Stromal cell of bone marrow (primary cell): ENCODE measurements at places on chromosomes 1 and 21.

DNA sequence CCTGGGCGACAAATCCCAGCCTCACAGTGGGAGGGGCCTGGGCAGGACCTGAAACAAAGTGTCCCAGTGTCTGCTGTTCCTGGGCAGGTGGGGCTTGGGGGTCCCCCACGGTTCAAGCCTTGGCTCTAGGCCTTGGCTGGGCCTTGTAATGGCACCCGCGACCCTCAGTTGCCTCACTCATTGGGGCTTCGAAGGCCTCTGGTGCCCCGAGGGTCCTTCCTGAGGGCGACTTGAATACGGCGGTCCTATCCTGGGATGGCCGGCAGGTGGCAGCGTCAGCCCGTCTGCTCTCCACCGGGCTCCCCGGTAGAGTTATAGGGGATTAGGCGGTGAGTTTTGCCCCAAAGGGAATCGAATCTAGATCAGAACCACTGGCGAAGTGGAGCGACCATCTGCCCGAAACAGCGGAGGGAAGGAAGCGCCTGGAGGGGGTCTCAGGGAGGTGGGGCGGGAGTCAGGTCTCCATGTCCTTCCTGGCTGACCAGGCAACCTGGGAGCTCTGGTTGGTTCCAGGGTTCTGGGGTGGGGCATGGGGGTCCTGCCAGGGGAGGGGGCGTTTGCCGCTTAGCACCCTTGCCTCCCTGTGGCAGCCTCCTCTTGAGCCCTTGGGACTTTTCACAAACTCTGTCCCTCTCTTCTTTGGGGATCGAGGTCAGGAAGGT lies 2.1 kb upstream of the PEX10 start:
- DNase-seq: peak; percentile 25

DNA sequence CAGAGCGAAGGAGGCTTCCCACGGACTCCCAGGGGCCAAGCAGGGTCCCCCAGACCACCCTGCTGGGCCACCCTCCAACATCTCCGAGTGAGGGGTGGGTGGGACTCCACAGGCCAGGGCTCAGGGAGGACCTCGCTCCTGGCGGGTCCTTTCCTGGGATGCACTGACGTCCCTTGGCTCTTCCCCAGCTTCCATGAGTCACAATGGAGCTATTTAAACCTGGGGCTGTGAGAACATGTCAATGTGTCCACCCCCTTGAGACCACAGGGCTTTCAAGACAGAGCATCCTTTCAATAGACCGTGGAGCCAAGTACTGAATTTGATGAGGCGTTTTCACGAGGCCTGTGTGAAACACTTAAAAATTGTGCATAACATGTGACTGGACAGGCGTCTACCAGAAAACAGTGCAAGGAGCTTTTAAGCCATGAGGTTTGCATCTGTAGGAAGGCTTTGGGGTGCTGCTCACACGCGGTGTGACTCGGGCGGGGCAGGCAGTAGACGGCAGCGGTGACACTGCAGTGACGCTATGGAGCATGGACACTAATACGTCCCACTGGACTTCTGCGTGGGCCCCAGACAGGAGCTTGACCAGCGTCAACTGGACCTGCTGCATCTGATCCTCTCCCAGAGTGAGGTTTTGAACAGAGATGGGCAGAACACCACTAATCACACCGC lies 24.1 kb upstream of the NPHP4 start:
- no peak for DNase-seq

DNA sequence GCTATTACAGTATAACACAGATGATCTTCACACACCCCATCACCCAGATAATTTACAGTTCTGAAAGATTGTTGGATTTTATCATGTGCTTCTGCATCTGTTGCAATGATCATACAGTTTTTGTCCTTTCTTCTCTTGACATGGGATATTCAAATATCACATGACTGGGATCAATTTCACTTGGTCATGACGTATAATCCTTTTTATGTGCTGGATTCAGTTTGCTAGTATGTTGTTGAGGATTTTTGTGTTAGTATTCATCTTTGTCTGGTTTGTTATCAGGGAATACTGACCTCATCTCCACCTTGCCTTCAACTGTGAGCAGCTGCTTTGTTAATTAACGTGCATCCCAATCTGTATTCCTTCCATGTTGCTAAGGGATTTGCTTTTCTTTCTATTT lies 44.7 kb upstream of the DISC1 start:
- DNase-seq: no peak

DNA sequence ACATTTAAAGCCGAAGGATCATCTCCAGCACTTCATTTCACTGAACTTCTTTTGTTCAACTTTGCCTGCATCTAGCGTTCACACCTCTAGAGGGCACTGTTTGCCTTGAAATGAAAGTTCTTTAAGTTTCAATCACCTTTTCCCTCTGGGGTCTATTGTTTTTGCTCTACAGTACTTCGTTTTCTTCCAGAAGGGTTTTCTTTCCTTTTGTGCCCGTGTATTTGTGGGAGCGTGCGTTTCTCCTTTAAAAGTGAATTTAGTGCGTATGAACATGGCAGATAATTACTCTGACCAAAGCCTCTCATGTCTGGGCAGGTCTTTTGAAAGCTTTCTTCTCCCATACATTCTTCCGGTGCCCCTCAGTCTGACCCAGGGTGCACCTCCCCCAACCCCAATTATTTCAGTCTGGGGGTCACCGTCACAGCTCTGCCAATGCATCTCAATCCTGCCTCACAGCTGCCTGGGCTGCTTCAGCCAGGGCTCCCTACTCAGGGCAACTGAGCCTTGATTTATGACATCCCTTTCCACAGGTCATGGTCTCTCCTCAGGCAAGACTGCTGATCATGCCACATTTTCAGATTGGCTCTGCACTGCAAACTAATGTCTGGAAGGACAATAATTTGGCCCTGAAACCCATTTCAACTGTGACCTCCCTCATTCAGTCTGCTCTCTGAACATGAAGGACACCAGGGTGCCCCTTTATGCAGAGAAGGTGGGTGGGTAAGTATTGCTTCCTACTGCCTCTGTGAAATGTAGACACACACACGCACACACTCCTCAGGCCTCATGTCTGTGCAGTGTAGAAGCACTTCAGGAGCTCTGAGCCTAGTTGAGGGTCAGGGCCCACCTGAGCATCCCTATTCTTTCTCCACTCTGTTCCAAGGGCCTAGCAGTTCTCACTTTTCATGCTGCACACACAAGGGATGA lies 88.6 kb downstream of the NUF2 start:
- peak; percentile 24 for DNase-seq

DNA sequence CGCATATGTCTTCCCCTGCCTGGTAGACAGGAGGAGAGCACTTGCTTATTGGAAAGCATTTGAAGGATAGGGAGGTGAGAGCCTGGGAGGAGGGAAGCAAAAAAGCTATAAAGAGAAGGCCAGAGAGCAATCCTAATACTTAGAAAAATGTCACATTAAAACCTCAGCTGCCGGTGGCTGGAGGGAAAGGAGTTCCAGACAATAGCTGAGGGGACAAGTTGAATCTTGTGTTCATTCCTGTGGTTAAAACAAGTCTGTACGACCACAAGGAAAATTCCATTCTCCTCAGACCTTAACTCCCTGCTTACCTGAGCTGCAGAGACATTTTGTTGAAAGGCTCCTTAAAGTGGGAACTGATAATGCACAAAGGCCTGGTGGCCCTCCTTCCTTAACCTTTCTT lies 218.8 kb upstream of the CAMK1G start:
- no peak for DNase-seq

GRCh38 chr1:244006961-244007360 lies 44.1 kb upstream of the ZBTB18 start:
- no peak for DNase-seq

- no peak for DNase-seq
Observed at GRCh38 chr21:35338281-35338680, 289.2 kb upstream of the RUNX1 start.

DNA sequence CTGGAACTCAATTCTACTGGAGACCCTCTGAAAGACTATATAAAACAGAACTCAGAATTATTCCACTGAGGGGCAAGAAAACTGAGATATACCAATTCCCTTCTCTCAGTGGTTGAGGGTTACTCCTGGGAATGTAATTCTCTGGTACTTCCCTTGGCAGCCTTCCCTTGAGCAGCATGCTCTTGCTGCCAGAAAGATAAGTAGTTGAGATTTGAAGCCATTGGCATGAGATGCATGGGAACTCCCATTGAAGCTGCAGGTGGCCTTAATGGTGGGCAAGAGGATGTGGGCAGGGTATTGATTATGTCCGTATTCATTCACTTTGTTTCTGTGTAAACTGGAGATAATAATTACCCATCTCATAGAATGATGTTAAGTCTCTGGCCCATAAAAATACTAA lies 28.6 kb upstream of the C1orf185 start:
- DNase-seq: no peak

GRCh38 chr1:64686828-64687724 lies 57.8 kb upstream of the RAVER2 start:
- DNase-seq: peak; percentile 26

- DNase-seq: peak; percentile 93
Observed at GRCh38 chr1:94258873-94259331, 21.5 kb upstream of the ARHGAP29 start.

GRCh38 chr1:109204484-109204883 lies 9.2 kb upstream of the SARS1 start:
- no peak for DNase-seq

DNA sequence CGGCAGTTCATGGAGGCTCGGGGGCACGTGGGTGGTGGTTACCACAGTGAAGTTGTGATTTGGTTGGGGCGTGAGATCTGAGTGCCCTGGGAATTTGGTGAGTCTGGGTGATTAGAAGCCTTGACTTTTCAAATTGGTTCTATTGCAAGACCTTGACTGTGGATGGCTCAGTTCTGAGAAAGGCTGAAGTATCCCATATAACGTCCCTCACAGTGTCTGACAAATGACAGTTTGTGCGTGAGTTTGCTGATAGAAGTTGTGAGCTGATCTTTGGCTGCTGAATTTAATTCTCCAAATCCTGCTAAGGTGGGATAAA lies 549 bp downstream of the MSH4 start:
- no peak for DNase-seq

DNA sequence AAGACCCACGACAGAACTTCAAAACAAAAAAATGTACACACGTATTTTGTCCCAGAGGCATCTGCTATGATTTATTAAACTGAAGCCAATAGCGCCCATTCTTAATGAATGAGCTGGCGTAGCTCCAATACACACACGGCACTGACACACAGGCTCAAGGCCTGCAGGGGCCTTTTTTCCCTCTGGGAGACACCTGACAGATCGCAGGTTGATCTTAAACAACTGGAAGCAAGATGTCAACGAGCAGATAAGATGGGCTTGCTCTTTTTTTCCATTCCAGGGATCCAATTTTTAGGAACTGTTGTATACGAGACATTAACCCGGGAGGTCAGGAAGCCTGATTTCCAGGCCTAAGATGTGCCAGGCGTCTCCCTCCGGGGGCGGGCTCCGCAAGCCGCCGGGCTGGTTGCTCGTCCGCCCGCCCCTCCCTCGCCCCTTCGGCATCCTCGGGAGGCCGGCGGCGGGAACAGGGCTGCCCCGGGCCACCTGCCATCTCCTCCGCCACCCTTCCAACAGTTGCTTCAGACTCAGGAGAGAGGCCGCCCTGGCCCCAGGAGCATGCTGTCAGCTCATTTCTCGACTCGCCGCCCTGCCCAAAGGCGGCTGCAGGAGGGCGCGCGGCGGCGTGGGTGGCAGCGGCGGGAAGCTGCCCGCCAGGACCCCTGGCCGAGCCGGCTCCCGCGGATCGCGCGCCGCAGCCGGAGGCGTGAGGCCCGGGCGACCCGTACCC lies 735 bp downstream of the TTC13 start:
- no peak for DNase-seq

GRCh38 chr1:84972377-84972987 lies 24.4 kb downstream of the MCOLN2 start:
- DNase-seq: peak; percentile 33

- DNase-seq: no peak
Observed at GRCh38 chr21:45461369-45461750, 56.4 kb downstream of the COL18A1 start.

GRCh38 chr1:155977690-155978324 lies 540 bp downstream of the ARHGEF2 start:
- no peak for DNase-seq

- DNase-seq: peak; percentile 87
Observed at GRCh38 chr1:2322065-2322571, 69.2 kb downstream of the MORN1 start.

DNA sequence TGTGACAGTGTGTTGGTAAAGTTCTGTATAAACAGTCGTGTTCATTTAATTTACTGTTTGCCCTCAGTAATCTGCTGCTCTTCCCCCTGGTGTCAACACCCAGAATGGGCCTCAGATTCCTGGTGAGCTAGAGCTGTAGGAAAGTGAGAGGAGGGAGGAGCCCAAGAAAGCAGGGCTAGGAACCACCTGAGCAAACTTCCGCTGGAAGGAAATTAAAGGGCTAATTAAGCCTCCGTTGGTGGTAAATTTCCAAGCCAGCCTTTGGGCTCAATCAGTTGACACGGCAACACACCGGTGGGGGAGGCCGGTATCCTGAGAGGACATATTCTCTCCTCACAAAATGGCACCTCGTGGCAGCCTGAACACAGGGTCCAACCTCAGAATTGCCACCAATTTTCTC lies 32.9 kb downstream of the RAB3B start:
- DNase-seq: no peak

DNA sequence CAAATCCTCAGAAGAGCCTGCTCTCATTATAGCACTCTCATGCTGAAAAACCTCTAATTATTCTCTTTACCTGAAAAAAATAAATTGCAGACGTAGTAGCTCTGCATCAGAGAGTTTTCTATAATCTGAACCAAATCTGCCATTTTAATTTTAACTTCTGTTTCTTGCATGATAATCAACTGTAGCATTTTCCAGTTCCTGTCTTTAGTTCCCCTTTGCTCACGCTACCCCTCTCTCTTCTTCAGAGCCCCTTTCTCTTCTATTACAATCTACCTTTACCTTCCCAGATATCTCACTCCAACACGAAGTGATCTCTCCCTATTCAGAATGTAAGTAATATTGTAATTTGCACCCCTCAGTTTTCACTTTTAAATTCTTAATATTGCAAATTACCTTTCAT lies 31.4 kb downstream of the FMO1 start:
- DNase-seq: no peak

- DNase-seq: no peak
Observed at GRCh38 chr1:11057477-11057876, 2.3 kb downstream of the SRM start.

DNA sequence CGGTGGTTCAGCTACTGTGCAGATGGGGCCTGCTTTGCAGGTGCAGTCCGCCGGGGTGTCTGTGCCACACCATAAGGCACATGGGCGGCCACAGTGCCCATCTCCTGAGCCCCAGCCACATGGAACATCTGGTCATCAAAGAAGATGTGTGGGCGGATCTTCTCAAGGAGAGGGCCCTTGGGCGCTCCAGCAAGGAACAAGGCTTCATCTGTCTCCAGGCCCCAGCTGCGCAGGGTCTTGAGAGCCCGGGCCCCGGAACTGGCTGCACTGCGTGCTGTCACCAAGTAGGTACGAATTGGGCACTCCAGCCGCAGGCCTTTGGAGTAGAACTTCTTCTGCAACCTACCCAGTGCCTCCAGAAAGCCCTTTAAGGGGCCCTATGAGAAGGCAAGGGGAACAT lies 12.8 kb downstream of the NT5C1A start:
- DNase-seq: no peak

- DNase-seq: no peak
Observed at GRCh38 chr1:241272828-241273227, 84.2 kb downstream of the RGS7 start.

GRCh38 chr1:71914626-71915025 lies 367.7 kb downstream of the NEGR1 start:
- no peak for DNase-seq
